SJSA1 (cell line): ENCODE measurements at places on chromosomes 2 and 18. TPM values are rescaled to one million over a fixed set of nuclear protein-coding genes. Genes with fewer than 3 reads are reported as not detected.

DNA sequence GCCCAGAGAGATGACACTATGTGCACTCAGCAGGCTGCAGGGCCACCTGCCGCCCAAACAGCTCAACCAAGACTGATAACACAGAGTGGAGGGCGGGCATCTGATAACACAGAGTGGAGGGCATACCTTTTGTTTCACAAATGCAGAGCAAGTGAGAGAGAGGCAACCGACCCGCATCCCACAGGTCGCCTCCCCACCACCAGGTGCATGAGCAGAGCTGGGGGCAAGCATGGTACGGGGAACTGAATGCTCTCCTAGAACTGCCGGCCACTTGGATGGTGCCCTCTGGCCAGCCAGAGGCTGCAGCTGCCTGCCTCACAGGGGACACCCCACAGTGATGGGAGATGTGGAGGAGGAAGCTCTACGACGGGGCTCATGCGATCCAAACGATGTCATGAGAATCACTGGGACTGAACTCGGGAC lies 49.5 kb downstream of the ANO7 start:
- DNase-seq: no peak
- no peaks in the 10 kb centered on the region for H3K4me1 ChIP-seq
- peaks cover 99% of the 10 kb centered on the region for H3K36me3 ChIP-seq

GRCh38 chr2:229868794-229869193 lies 53.0 kb downstream of the TRIP12 start:
- H3K27me3 ChIP-seq: no peaks in the 10 kb centered on the region
- H3K36me3 ChIP-seq: peaks cover 27% of the 10 kb centered on the region
- no peak overlapping the region for H3K27ac ChIP-seq
- no peaks in the 10 kb centered on the region for H3K4me1 ChIP-seq

DNA sequence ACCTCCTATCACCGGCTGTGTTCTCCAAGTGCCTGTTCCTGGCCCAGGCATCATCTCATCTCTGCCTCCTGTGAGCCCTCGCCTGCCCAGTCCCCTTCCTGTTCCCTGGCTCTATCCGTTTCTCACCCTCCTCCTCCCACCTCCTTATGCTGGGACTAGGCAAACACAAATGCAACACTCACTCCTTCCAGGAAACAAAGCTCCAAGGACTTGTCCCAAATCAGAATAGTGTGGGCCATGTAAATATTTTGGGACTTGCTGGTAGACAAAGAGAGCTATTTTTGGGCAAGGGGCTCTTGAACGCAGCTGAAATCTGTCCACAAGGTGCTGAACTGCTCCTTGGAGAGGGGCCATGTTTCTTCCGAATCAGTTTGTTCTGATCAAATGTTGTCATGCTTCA lies 25.3 kb downstream of the MBP start:
- DNase-seq: peak; percentile 32
- H3K4me1 ChIP-seq: peaks cover 46% of the 10 kb centered on the region
- no peaks in the 10 kb centered on the region for H3K27me3 ChIP-seq

GRCh38 chr18:13984080-13984479 lies 68.7 kb upstream of the MC2R start:
- H3K4me3 ChIP-seq: no peak overlapping the region
- DNase-seq: no peak
- H3K36me3 ChIP-seq: no peaks in the 10 kb centered on the region
- no peaks in the 10 kb centered on the region for H3K4me1 ChIP-seq
- H3K27ac ChIP-seq: no peak overlapping the region

DNA sequence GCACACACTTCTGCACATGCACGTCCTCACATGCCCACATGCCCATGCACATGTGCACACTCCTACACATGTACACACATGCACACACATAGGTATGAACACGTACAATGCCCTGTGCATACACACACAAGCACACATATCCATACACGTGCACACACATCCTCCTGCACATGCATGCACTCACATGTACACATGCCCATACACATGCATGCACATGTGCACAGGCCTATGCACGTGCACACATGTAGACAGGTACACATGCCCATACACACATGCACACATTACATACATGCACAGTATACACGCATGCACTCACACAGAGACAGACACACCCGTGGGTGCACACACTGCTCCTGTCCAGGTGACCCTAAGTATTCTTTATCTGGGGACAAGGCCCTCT lies 34.3 kb downstream of the GPC1 start:
- peaks cover 5% of the 10 kb centered on the region; the same call in 1 of the 2 replicates for H3K27me3 ChIP-seq
- no peak overlapping the region for H3K4me3 ChIP-seq
- H3K4me1 ChIP-seq: no peaks in the 10 kb centered on the region
- no peak overlapping the region for H3K27ac ChIP-seq
- no peak for DNase-seq

DNA sequence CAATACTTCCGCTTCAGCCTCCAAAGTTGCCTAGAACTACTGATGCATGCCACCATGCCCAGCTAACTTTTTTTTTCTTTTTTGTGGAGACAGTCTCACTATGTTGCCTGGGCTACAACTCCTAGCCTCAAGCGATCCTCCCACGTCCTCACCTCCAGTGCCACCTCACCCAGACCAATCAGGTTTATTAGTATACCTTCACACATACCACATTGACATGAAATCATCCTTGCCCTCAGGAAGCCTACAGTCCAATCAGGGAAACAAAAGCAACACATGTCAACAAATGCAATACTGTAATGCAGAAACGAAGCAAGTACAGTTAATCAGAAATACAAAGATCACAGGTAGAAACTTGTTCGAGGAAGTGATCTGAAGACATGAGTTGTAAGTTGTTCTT lies 4.0 kb downstream of the TRIP12 start:
- no peak overlapping the region for H3K27ac ChIP-seq
- H3K36me3 ChIP-seq: peaks cover 35% of the 10 kb centered on the region
- no peak for DNase-seq
- H3K27me3 ChIP-seq: no peaks in the 10 kb centered on the region
- H3K4me1 ChIP-seq: peaks cover 9% of the 10 kb centered on the region; the same call in 1 of the 2 replicates

GRCh38 chr2:71595569-71595968 lies 142.2 kb downstream of the DYSF start:
- H3K27me3 ChIP-seq: no peaks in the 10 kb centered on the region
- H3K4me1 ChIP-seq: peaks cover 31% of the 10 kb centered on the region
- peaks cover 9% of the 10 kb centered on the region; the same call in 1 of the 2 replicates for H3K36me3 ChIP-seq
- no peak for DNase-seq
- H3K4me3 ChIP-seq: no peak overlapping the region
- H3K27ac ChIP-seq: no peak overlapping the region

DNA sequence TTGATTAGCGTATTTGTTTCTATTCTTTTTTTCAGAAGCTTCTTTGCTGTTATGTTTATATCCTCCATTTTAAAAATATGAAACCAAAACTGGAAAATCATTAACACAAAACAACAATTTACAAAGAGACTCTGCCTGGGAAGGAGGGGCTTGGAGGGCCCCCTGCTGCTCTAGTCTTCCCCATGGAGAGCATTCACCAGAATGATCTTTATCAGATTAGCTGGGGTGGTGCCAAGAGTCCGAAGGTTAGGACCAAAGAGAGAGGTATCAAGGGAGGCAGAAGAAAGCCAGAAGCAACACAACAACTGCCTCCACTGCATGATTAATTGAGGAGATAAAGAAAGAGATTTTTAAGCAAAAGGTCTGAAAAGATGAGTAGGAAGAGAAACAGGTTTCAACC lies 218.6 kb downstream of the IRS1 start:
- peak overlapping the region; percentile 82 for H3K27ac ChIP-seq
- H3K27me3 ChIP-seq: no peaks in the 10 kb centered on the region
- no peaks in the 10 kb centered on the region; the same call in 1 of the 2 replicates for H3K36me3 ChIP-seq
- peaks cover 68% of the 10 kb centered on the region for H3K4me1 ChIP-seq
- no peak overlapping the region for H3K4me3 ChIP-seq
- DNase-seq: no peak

DNA sequence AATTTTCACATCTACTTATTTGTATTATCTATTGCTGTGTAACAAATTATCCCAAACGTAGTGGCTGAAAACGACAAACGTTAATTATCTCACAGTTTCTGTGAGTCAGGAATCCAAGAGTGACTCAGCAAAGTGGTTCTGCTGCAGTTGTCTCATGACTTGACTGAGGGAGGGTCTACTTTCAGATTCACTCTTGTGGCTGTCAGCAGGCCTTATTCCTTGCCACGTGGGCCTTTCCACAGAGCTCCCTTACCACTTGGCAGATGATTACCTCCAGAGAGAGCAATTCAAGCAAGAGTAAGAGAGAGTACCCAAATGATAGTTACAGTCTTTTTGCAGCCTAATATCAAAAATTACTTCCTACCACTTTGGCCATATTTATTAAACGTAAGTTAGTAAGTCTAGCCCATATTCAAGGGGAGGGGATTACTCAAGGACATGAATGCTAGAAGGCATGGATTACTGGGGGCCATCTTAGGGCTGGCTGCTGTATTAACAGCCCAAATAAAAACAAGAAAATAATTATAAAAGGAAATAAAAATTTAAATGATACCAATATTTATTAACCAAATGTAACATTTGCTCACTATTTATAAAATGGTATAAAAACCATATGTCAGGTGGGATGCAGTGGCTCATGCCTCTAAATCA lies 48.7 kb upstream of the NBEAL1 start:
- H3K4me1 ChIP-seq: peaks cover 3% of the 10 kb centered on the region; the same call in 1 of the 2 replicates
- peak overlapping the region; percentile 18; the same call in 1 of the 2 replicates for H3K27ac ChIP-seq
- no peak overlapping the region for H3K4me3 ChIP-seq
- no peaks in the 10 kb centered on the region for H3K27me3 ChIP-seq
- H3K36me3 ChIP-seq: no peaks in the 10 kb centered on the region

GRCh38 chr2:141493936-141494335 lies 636.9 kb downstream of the LRP1B start:
- no peak overlapping the region for H3K27ac ChIP-seq
- no peak for DNase-seq
- H3K36me3 ChIP-seq: no peaks in the 10 kb centered on the region
- no peaks in the 10 kb centered on the region for H3K27me3 ChIP-seq

GRCh38 chr18:68505178-68505574 lies 209.7 kb downstream of the TMX3 start:
- no peak for DNase-seq
- H3K27ac ChIP-seq: no peak overlapping the region
- no peaks in the 10 kb centered on the region for H3K4me1 ChIP-seq
- no peaks in the 10 kb centered on the region for H3K27me3 ChIP-seq
- no peaks in the 10 kb centered on the region for H3K36me3 ChIP-seq

DNA sequence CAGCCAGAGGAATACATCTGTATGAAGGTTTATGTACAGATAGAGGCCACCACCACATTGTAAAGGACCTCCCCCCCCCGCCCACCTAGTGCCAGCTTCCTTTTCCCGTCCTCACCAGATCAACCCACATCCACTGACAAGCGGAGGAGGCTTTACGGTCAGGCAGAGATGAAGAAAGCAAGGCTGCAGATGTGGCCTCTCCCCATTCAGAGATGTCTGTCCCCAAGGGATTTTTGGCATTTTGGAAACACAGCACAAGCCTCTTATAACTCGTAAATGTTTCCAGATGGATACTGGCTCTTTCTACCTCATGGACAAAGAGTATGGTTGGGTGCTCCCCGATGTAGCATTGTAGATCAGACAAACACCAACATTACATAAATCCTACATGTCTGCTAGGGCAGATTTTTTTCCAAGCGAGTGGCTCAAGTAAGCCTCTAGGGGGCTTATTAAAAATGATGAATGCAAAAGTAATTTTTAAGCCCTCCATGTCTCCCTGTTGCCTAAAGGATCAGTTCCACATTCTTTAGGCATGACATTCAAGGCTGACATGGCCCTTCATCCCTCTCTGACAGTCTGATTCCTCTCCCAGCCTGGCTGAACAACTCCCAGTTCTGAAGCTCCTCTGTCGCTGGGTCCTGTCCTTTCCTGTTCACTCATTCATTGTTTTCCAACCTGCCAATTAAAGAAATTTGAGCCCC lies 11.7 kb downstream of the VIT start:
- DNase-seq: peak; percentile 51
- H3K27me3 ChIP-seq: no peaks in the 10 kb centered on the region
- H3K4me1 ChIP-seq: peaks cover 31% of the 10 kb centered on the region
- H3K4me3 ChIP-seq: no peak overlapping the region

GRCh38 chr2:30136764-30137444 lies 9.9 kb upstream of the YPEL5 start:
- DNase-seq: no peak
- peaks cover 22% of the 10 kb centered on the region for H3K27me3 ChIP-seq
- no peaks in the 10 kb centered on the region for H3K36me3 ChIP-seq

- H3K36me3 ChIP-seq: no peaks in the 10 kb centered on the region
- DNase-seq: peak; percentile 44
- H3K27ac ChIP-seq: no peak overlapping the region
- no peaks in the 10 kb centered on the region for H3K4me1 ChIP-seq
These were observed 59.8 kb upstream of the SLC38A11 start for GRCh38 chr2:165015052-165015642.

DNA sequence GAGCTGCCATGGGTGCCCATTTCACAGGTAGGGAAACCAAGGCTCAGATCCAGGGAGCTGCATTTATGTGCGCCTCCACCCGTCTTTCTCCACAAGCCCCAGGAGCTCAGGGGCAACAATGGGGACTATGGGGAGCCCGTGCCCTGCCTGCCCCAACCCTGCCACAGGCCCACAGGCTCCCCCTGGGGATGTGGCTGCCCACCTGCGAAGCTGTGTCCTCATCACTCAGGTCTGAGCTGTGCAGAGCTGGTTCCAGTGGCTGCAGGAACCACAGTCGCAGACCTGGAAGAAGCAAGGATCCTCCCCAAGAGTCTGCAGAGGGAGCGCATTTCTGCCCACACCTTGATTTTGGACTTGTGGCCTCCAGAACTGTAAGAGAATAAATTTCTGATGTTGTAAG lies 9.8 kb downstream of the TEKT4 start:
- H3K36me3 ChIP-seq: no peaks in the 10 kb centered on the region
- H3K4me1 ChIP-seq: no peaks in the 10 kb centered on the region
- no peak overlapping the region for H3K4me3 ChIP-seq
- no peak for DNase-seq
- H3K27me3 ChIP-seq: no peaks in the 10 kb centered on the region
- H3K27ac ChIP-seq: no peak overlapping the region

DNA sequence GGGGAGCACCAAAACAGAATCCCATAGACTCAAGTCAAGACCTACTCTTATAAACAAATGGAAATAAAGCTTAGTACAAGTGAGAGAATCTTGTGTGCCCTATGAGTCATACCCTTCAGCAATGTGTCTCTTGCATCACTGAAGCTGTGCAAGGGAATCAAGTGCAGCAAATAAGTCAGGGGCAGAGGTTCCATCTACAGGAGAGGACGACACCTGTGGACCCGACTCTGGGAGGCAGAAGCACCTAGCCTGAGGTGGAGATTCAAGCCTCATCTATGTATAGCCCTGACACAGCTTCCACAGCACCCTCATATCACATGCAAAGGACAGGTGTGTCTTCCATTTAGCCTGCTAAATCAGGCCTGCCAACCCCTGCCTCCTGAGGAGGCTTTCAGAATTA lies 298.2 kb downstream of the CNTNAP5 start:
- no peaks in the 10 kb centered on the region for H3K36me3 ChIP-seq
- no peak for DNase-seq
- no peaks in the 10 kb centered on the region for H3K4me1 ChIP-seq
- no peak overlapping the region for H3K27ac ChIP-seq

CCDC68 gene
- total RNA-seq: 0.03 TPM in 1 of 2 replicates, not detected in the other

RNF149 gene
- 32.2 and 37.6 TPM in 2 replicates for total RNA-seq

SLC9A2 gene
- total RNA-seq: 0.03 TPM in 1 of 2 replicates, not detected in the other

SAG gene
- not detected in 2 replicates for total RNA-seq

OTOF gene
- not detected in 2 replicates for total RNA-seq

EGR4 gene
- total RNA-seq: not detected in 2 replicates

SLC11A1 gene
- 0.05 TPM in 1 of 2 replicates, not detected in the other for total RNA-seq

CRACDL gene
- total RNA-seq: not detected in 2 replicates

C2orf15 gene
- not detected in 2 replicates for total RNA-seq

ERICH2 gene
- not detected in 2 replicates for total RNA-seq

UBXN4 gene
- total RNA-seq: 50.1 and 76.5 TPM in 2 replicates

GALNT5 gene
- total RNA-seq: 1.7 and 2.7 TPM in 2 replicates

FEV gene
- not detected in 2 replicates for total RNA-seq

IL1R2 gene
- 0.16 TPM in 1 of 2 replicates, not detected in the other for total RNA-seq

SCN1A gene
- total RNA-seq: not detected in 2 replicates
